NCI-H1436 treated with DMSO at 0.1 percent for 48 hours (cell line): ENCODE measurements at places on chromosomes 4 and X.

DNA sequence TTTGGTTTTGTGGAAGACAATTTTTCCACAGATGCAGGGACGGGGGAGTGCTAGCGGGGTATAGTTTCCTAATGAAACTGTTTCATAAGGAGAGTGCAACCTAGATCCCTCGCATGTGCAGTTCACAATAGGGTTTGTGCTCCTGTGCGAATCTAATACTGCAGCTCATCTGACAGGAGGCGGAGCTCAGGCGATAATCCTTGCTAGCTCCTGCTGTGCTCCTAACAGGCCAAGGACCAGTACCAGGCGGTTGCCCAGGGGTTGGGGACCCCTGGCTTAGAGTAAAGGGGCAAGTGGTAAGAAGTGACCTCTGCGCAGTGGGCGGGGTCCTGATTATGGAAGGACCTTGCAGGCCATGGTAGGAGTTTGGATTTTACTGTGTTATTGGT is 3.8 kb downstream of the SCML1 start:
- no peak for DNase-seq

DNA sequence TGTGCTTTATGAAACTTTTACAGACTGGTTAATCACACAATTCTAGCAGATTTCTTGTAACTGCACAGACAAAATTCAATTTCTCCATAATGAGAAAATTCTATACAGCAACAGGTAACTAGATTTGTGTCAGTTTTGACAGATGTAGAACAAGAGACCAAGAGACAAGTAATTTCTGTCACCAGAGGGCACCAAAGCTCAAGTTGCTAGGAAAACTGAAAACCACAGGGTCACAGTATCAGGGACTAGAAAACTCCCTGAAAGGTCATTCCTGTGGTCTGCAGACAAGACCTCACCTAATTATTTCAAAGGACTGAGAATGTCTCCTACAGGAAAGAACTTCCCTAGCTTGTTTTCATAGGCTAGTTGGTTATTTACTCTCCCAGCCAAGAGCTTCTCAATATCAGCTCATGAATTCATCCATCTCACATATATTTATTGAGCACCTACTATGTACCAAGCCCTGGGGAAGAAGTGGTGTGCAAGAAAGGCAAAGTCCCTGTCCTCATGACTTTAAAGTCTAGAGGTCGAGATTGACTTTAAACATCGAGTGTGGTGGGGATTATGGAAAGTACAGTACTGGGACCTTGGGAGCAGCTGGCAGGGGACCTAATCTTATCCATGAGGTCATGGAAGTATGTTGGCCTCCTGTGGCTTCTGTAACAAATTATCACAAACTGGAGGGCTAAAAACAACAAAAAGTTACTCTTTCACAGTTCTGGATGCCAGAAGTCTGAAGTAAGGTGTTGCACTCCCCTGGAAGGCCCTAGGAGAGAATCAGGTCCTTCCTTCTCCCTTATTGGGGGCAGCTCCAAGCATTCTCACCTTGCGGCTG is 47.8 kb upstream of the SETD7 start:
- no peak for DNase-seq

DNA sequence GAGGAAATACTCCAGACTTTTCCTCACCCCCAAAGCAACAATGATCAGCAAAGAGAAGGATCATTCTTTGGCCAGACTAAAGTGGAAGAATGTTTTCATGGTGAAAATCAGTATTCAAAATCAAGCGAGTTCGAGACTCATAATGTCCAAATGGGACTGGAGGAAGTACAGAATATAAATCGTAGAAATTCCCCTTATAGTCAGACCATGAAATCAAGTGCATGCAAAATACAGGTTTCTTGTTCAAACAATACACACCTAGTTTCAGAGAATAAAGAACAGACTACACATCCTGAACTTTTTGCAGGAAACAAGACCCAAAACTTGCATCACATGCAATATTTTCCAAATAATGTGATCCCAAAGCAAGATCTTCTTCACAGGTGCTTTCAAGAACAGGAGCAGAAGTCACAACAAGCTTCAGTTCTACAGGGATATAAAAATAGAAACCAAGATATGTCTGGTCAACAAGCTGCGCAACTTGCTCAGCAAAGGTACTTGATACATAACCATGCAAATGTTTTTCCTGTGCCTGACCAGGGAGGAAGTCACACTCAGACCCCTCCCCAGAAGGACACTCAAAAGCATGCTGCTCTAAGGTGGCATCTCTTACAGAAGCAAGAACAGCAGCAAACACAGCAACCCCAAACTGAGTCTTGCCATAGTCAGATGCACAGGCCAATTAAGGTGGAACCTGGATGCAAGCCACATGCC is 89.7 kb downstream of the TET2 start:
- DNase-seq: no peak

DNA sequence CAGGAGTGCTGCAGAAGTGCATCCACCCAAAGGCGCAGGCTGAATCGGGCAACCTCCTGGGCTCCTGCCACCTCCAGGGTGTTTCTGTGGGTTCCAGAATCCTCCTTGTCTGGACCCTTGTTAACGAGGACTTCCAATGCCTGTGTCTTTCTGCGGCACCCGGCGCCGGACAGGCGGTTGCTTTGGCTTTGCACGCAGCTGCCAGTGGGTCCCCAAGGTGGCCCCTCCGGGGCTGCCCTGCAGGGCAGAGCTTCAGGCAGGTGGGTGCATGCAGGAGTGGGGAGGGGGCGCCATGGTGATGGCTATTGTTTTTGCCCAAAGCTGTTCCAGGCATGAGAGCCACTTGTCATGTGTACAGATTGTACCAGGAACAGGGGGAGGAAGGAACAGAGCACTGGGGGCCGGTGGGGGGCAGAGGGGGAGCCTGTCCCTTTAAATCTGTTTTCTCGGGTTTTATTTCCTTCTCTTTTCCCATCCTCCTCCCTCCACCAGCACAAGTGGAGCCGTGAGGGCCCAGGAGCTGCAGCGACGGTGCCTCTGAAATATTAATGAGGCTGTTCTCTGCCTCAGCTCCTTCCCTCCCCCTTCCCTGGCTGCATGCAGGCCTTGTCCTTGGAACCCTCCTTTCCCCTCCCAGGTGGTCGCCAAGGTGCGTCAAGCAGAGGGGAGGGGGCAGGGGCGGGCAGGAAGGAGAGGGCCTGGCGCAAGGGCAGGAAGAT is 13.1 kb downstream of the ATP2B3 start:
- peak; percentile 5 for DNase-seq

DNA sequence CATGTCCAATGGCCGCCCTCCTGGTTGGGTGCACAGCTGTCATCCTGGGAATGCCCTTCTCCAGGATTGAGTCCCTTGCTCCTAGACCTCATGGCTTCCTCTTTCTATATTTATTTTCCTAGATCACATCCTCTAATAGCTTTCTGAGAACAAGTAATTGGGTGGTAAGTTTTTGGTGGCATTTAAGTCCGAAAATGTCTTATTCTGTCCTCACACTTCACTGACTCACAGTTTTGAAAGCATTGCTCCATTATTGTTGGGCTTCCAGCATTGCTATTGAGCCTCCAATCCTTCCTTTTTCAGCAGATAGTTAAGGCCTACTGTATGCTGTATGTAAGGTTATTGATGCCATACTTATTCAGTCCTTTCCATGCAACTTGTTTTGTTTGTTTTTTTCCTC is 25.9 kb downstream of the PGM2 start:
- DNase-seq: no peak

GRCh38 chr4:119955256-119955655 is 111.4 kb downstream of the MAD2L1 start:
- DNase-seq: no peak

DNA sequence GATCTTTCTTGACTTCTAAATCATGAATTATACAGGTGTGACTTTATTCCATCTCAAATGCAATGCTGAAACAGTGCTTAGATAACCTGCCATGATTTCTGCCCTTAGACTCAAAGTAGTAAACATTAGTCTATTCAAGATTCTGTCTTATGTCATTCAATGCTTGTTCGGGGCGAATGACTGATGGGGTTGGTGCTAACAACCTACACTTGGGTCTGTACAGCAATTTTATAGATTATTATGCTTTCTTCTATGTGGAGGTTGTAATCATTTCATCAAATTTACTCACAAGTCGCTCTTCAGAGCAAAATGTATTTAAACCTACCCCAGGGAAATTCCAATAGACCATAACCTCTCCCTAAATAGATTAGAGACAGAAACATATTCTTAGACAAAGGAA is 1021.5 kb upstream of the GRID2 start:
- no peak for DNase-seq

- DNase-seq: peak; percentile 84
Measured at GRCh38 chrX:124440695-124441094, 94.3 kb downstream of the SH2D1A start.

GRCh38 chrX:93580634-93581033 is 92.7 kb downstream of the NAP1L3 start:
- no peak for DNase-seq

- no peak for DNase-seq
Measured at GRCh38 chr4:152009983-152010709, 249.3 kb upstream of the GATB start.
